Kidney epithelial cell (primary cell): ENCODE measurements at places on chromosomes 1 and 21. TPM values are rescaled to one million over a fixed set of nuclear protein-coding genes. Genes with fewer than 3 reads are reported as not detected.

Gene ERVH48-1
- not detected in 2 replicates for total RNA-seq

Gene ASCL5
- not detected in 2 replicates for total RNA-seq

Gene KLF18
- total RNA-seq, result not detected in 2 replicates

Gene FAM131C
- 0.46 and 0.89 TPM in 2 replicates for total RNA-seq

Gene NPHS2
- total RNA-seq, result 1.7 and 2.5 TPM in 2 replicates

DNA sequence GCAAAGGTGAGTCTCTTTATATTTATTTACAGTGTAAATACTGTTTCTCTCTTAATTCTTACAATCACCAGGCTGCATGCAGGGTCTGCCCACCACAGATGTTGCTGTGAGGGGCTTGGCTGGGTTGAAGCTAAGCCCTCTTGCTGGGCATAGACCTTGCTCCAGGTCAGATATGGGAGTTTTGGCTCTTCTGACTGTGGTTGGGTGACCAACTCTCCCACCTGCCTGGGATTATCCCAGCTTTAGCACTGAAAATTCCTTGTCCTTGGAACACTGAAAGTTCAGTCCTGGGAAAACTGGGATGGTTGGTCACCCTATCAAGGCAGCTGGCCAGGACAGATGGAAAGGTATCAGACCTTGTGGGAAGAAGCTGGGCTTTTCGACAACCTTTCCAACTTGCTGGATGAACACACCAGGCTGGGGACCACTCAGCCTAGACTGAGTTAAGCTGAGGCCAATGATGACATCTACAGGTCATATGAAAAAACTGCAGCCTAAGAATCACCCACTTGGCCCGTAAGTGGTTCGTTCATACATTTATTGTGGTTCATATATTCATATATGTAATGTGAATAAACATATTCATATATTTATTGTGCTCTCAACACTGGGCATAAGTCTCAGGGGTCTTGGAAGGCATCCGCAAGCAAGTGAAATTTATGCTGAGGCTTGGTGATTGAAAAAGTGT lies 26.6 kb upstream of the HPDL start:
- peak; percentile 26 for DNase-seq

GRCh38 chr1:103513711-103514110 lies 11.8 kb upstream of the RNPC3 start:
- no peak for DNase-seq

GRCh38 chr1:177926201-177926600 lies 43.7 kb downstream of the SEC16B start:
- no peak for DNase-seq

DNA sequence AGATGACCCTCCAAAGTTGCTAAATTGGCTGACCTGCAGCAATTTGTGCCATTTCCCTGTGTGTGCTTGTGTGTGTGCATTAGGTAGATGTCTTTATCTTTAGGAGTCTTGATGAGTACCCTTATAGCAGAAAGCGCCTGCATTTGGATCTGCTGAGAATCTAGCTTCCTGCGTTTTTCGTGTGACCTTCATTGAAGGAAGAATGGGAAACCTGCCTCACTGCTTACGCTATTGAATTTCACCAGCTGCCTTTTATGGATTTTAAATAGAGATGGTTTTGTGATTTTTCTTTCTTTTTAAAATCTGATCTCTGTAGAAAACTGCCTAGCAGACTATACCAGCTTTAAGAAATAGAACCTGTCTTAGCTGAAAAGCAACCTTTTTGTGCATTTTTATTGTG lies 124.5 kb downstream of the CACHD1 start:
- no peak for DNase-seq

DNA sequence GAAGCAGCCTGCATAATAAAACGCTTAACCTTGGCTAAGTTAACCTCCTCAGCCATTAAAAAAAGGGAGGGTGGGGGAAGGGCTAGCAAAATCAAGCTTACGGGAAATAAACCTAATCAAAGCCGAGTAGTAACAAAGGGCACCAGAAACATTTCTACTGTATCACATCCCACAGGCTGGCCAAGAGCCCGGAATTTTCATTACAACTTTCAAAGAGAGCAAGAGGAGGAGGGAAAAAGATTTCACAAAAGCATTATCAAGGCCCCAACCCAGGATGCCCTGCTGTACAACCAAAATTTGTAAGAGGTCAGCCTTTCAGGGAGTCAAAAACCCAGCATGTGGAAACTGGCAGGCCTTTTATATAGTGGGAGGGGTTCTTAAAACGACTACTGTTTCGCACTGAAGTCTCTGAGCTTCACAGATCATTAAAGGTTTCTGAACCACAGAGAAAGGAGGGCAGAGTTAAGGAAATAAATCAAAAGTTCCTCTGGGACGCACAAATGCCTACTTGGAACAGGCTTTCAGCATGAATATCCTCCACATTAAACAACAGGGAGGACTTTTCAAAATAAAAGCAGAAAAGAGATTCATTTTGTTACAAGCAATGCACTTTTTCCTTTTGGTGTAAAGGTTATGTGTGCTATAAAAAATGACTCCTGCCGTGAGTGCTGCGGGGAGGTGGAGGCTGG lies 90.4 kb downstream of the SLC45A1 start:
- DNase-seq, result no peak

DNA sequence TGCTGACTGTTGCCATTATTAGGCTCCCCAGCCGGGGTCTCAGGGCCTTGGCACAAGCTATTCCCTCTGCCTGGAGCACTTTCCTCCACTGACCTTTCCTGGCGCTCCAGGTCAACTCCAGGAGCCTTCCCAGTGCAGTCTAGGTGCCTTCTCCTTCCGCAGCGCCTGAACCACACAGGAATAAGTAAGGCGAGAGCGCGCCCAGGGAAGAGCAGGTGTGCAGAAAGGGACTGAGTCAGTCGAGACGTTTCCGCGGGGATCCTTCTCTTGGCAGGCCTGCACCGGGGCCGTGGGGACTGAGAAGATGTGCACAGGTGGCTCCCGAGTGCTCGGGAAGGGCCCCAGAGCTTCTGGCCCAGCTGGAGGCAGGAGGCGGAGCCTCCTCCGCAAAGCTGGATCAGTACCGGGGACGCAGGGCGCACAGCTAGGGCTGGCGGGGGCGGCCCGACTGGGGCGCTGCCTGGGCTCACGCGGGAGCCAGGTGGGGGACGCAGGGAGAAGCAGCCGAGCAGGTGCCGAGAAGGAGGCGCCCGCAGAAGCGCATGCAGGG lies 765 bp upstream of the BMP8A start:
- DNase-seq, result no peak
